NT2/D1 (cell line): ENCODE measurements at places on chromosomes 11 and 22.
A peak's percentile ranks its signal among the peaks of the same experiment; 100 is the strongest.

DNA sequence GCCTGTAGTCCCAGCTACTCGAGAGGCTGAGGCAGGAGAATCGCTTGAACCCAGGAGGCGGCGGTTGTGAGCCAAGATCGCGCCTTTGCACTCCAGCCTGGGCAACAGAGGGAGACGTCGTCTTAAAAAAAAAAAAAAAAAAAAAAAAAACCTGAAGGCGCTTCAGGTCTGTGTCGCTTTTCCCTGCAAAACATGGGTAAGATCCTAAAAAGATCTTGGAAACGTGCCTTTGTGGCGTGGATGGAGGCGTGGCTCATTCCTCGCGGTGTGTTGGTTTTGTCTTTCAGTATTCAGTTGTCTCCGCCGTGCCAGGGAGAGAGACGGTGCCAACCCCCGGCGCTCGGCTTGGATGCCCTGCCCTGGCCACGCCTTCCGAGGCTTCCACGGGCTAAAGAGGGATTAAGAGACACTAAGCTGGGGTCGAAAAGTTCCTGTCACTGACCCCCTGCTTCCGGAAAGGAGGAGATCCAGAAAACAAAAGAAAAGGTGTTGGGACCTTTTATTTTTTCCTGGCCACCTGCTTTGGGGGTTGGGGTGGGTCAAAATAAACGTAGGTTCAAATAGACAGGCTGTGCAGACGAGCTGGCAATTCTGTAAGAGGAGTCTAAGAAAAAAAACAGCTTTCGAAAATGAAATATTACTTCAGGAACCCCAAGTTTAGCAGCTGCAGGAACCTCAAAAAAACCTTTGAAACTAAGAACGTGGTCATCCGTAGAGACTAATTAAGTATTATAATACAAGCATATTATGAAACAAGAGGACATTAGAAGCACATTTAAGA, 1.1 kb upstream of the SLC35F2 start:
- no peak for DNase-seq

DNA sequence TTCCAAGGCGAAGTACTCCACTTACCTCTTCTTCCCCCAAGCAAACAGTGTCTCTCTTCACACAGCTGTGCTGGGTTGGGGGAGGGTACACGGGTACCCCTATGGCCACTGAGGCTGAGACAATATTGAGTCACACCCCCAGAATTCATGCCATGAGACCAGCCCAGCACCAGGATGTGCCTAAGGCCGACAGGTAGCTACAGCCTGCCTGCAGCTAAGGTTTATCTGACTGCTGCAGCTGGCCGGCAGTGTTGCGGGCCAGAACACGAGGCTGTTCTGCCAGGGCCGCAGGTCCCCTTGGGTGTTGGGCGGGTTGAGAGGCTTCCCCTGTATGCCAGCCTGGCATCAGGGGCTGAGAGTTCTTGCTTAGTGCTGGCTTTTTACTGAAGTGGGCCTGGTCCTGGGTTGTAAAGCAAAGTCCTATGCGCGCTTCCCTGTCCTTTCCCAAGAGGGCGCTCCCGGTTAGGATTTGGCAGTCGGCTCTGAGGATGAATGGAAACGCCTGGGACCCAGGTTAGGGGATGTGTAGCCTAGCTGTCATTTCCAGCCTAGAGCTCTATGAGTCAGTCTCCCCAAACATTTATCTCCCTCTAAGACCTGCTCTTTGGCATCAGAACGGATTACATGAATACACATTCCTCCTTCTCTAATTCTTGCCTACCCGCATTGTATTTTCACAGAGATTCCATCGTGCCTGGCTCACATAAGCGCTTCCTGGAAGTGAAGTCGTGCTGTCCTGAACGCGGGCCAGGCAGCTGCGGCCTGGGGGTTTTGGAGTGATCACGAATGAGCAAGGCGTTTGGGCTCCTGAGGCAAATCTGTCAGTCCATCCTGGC, 7.1 kb downstream of the USP18 start:
- peak; percentile 70 for DNase-seq

DNA sequence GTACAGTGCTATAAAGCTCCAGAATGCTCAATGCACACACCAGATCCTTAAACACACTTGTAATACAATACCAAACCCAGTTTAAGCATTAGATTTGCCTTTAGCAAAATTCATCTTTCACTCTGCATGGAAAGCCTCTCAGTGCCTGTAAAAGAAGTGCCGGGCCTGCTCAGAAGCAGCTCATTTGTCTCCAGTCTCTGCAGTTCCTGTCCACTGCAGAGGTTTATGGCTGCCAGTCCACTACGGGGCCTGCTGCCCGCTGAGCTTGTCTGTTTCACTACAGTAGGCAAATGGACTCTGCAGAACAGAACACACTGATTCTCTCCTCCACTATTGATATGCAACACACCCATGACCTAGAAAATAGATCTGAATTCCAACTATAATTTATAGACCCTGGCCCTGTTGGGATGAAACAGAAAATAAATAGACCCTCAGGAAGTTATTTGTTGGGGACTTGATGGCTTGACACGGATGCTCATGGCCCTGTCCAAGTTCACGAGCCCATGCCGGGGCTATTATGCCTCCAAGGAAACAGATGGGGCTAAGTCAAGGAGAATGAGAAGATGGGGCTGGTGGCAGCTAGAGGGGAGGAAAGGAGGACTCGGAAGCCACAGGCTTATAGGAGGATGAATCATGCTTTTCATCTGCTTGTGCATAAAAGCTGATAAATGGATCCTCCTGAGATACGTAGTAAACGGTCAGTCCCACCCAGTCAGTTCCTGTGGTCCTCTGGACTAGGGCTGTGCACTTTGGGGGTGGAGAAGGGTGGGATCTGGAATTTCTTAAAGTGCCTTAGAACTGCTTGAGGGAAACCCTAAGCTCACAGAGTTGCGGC, 416.8 kb upstream of the TENM4 start:
- no peak for DNase-seq

DNA sequence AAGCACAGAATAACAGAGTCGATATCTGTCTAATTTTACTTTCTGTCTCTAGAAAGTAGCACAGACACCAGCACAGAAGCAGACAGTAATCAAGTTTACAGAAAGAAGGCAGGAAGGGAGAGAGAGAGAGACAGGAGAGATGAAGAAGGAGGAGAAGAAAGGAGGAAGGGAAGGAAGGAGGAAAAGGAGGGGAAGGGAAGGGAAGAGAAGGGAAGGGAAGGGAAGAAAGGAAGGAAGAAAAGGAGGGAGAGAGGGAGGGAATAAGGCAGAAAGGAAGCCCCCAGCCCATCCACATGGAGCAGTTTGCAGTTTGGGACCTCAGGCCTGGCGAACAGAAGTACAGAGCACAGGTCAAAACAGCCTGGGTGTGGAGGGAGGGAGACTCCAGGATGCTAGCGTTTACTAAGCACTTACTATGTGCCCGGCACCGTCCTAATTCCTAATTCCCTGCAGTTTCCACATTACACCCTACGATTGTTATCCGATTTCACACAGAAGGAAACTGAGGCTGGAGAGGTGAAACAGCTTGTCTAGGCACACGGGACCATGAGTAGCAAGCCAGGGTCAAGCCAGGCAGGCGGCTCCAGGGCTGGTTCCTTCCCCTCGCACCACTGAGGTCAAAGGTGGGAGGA, 46.0 kb upstream of the WNT7B start:
- DNase-seq, result no peak

DNA sequence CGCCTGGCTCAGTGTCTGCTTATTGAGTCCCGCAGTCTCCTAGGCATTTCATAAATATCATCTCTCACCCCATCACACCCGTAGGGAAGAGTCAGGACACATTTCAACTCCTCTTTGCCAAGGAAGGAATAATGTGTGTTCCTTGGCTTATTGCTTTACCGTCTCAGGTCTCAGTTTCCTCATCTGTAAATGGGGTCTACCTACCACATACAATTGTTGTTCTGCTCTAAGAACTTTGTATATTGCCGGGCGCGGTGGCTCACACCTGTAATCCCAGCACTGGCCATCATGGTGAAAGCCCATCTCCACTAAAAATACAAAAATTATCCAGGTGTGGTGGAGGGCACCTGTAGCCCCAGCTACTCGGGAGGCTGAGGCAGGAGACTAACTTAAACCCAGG, 3.1 kb upstream of the THRSP start:
- no peak for DNase-seq

DNA sequence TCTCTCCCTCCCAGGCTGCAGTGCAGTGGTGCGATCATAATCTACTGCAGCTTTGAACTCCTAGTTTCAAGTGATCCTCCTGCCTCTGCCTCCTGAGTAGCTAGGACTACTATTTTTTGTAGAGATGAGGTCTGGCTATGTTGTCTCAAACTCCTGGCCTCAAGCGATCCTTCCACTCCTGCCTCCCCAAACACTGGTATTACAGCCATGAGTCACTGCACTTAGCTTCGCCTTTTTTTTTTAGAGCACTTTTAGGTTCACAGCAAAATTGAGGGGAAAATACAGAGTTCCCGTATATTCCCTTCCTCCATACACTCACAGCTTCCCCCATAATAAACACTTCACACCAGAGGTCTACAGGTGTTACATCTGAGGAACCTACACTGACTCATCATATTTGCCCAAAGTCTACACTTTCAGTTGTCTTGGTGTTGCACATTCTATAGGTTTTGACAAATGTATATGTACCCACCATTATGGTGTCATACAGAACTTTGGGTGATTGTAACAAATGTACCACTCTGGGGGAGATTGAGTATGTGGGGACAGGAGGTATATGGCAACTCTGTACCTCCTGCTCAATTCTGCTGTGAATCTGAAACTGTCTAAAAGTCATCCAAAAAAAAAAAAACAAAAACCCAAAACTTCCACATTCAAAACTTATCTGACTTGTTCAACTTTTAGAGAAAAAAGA, 11.3 kb upstream of the SLC37A4 start:
- no peak for DNase-seq
